Muscle of leg (tissue), 16 donors: ENCODE measurements at places on chromosomes 6 and 20. TPM values are rescaled to one million over a fixed set of nuclear protein-coding genes. Genes with fewer than 3 reads are reported as not detected.

CAPN11 gene
- 0.26 TPM for polyA plus RNA-seq

CCN2 gene
- 73.9 TPM for polyA plus RNA-seq

- no peak for DNase-seq
These were observed 690 bp downstream of the TULP1 start for GRCh38 chr6:35512006-35512405.

LY6G5C gene
- 2.3 TPM for polyA plus RNA-seq

- no peak for DNase-seq
These were observed 603.9 kb upstream of the SLC35B3 start for GRCh38 chr6:9039258-9039657.

DNA sequence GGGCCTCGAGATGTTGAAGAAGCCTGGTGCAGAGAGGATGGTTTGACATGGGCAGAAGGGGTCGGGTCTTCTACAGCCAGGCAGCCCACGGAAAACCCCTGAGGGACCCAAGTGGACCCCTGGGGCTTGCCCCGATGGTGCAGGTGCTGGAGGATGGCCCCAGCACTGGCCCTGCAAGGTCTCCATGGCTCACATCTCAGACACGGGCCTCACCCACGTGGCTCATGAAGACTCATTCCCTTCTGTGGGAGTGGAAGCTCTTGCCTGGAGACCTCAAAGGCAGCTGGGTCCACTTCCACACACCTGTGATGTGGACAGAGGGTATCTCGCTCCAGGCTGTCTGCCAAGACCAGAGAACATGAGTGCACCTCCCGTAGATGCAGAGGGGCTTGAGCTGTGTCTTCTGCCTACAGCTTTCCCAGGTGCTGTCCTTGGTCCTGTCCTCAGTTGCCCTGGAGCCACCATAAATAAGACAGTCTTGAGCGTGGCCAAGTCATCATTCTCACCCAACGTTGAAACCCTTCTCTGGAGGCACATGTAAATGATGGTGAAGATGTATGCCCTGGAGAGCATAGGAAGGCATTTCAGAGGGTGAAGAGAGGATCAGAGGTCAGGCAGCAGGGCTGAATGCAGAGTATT is 108.0 kb downstream of the SYNDIG1 start:
- no peak for DNase-seq

DNA sequence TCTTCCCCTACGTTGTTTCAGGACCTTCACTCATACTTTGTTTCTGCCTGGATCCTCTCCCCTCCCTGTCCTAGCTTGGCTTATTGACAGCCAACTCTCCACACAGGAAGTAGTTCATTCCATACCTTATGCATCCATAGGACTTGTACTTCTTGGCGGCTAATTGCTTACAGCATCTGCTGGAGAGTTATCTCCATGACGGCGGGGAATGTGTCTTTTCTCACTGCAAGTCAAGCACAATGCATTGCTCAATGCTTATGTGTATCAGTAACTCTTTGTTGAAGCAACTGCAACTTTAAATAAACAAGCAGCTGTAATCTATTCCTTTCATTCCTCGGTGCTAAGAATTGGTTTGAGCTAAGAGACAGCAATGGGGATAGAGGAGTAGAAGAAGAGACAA is 551.3 kb upstream of the EPHA7 start:
- no peak for DNase-seq

SRMS gene
- polyA plus RNA-seq = not detected

SLC4A11 gene
- polyA plus RNA-seq = 1.7 TPM

GPR6 gene
- not detected for polyA plus RNA-seq

- DNase-seq = peak; percentile 97
These were observed 113.5 kb upstream of the BTN3A2 start for GRCh38 chr6:26251354-26252076.
